ENCODE measurements at places on chromosomes 12 and 14.

DNA sequence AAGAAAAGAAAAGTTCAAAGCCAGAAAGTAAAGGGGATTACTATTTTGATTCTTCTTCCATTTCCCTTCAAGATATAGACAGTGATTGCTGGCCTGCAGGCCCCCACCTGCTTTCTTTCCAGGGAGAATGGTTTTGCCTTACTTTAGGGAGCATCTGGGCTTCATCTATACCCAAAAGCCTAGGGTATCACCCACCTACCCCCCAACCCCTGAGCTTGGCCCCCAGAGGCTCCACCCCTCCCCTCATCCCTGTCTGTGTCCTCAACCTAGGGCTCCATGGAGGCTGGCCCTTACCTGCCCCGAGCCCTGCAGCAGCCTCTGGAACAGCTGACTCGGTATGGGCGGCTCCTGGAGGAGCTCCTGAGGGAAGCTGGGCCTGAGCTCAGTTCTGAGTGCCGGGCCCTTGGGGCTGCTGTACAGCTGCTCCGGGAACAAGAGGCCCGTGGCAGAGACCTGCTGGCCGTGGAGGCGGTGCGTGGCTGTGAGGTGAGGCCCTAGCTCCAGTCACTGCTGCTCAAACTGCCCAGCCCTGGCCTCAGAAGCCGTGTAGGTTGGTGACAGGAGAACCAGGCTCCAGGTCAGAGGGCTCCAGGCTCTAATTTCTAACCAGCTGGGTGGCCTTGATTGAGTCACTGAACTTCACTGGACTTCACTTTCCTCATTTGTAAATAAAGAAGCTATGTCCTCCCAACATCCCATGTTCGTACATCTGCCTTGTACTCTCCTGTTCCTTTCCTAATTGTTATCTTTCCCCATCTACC lies 13.6 kb downstream of the ARHGEF40 start:
- no peak for DNase-seq

- DNase-seq, result no peak
Measured at GRCh38 chr14:38623661-38624060, 367.8 kb upstream of the CLEC14A start.

DNA sequence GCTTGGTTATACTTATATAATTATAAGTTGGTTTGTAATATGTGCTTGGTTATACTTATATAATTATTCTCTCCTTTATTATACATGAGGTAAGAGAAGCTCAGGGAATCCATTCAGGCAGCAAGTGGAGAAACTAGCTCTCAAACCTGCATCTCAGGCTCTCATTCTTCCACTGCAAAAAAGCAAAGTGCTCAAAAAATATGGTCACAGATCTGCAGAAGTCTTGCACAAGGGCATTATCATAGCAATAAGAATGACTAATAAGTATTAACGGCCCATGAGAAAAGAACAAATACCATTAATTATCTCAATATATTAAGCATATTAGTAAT lies 476 bp upstream of the TRAFD1 start:
- no peak for DNase-seq

DNA sequence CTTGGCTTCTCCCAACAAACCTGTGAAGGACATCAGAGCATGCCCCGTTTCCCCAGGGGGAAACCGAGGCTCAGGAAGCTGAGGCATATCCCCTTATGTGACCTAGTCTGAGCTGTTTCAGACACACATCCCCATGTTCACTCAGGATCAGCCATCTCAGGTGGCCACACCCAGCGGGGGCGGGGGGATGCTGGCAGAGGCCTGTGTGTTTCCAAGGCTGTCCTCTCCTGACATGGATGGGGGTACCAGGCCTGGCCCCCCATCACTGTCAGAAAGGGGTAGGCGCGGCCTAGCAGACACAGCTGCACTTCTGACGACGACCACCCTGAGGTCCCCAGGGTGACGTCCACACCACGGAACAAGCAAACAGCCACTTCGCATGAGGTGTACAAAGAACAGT lies 22.1 kb downstream of the CCDC85C start:
- no peak for DNase-seq

DNA sequence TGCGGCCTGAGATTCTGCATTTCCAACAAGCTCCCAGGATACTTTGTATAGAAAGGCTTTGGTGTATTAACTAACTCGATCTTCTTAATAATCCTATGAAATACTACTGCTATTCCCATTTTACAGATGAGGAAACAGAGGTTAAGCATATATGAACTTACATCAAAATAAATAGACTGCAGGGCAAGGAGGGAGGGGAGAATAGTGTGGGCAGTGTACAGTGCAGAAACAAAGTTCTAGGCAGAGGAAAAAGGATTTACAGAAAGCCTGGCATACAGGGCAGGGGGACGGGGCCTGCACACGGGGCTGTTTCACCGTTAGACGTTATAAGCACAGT lies 19.0 kb downstream of the NINJ2 start:
- DNase-seq, result no peak

- no peak for DNase-seq
Measured at GRCh38 chr12:91774434-91774921, 371.2 kb downstream of the BTG1 start.

- DNase-seq, result no peak
Measured at GRCh38 chr12:17982556-17982955, 107.4 kb downstream of the RERGL start.

DNA sequence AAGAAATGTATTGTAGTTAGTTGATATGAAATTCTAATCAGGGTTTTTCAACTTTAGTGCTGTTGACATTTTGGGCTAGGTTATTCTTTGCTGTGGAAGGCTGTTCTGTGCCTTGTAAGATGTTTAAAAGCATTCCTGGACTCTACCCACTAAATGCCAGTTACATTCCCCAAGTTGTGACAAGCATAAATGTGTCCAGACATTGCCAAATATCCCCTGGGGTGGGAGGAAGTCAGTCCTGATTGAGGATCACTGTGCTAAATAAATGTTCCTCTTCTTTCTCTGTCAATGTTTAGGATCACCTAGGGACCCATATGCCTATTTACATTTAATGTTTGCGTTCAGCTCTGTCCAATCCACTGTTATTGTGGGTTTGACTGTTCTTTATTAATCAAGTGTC lies 268.3 kb downstream of the TMTC2 start:
- DNase-seq, result no peak

All from right kidney (tissue), 9 donors.